NCI-H1694 (cell line): ENCODE measurements at places on chromosomes 6 and 20.

DNA sequence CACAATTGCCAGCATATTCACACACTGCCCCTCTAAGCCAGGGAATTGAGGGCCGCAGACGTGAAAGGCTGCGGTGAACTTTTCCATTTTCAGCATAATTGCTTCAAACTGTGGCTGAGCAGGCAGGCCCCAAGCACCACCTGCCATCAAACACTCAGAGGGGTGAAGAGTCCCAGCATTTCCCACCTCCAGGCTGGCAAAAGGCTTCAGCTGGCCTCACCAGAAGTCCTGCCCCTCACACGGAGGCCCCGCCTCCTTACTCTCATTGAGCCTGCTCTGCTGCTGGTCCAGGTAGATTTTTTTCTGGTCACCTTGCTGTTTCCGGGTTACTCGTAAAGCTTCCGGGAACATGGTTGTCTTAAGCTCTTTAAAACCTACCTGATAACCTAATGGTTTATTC lies 52.0 kb upstream of the PRELID3B start:
- DNase-seq: no peak

DNA sequence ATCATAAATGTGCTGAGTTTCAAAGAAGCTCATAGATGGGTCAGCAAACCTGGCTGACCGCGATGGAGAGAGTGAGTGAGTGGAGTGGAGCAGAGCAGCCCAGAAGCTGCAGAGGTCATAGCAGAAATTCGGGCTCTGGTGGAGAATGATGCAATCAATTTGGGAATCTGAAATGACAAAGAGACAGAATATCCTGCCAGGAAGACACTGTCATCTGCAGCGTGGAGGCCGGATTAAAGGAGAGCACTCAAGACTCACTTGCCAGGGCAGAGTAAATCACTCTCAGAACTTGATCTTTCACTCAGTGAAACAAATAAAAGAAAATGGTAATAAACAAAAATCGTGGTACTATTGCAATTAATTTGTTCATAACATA lies 109.6 kb upstream of the RREB1 start:
- DNase-seq: no peak

GRCh38 chr20:47350181-47350550 lies 6.3 kb downstream of the ZMYND8 start:
- no peak for DNase-seq

DNA sequence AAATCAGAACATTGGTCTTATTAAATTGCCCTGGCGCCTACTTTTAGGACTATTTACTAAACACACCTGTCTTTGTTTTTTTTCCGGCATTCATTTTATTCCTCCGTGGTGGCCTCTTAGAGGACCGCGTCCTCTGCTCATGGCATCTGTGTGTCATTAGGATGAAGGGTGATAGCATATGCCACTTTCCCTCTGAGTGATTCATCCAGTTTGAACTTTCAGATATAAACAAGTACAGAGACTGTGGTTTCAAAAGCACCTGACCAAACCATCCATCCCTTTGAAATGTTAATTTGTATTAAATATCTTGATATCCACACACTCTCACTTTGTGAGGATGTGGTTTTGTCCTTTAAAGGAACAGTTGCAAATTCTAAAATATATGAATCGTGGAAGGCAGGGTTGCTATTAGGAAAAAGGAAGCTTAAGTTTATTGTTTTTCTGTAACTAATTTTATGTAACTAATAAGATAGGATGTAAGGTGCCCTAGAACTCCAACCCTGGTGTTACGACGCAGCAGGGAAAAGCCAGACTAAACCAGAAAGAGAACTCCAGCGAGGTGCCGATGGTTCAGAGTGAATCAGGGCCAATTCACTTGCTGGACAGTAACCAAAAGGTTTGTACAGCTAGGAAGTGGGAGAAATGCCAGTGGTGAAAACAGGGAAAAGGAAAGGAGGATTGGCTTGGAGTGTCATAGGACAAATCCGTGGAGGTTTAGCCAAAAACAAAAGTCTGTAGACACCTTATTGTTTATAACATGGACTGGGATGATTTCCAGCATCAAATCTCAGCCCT lies 98.7 kb downstream of the SHLD1 start:
- DNase-seq: peak; percentile 47

DNA sequence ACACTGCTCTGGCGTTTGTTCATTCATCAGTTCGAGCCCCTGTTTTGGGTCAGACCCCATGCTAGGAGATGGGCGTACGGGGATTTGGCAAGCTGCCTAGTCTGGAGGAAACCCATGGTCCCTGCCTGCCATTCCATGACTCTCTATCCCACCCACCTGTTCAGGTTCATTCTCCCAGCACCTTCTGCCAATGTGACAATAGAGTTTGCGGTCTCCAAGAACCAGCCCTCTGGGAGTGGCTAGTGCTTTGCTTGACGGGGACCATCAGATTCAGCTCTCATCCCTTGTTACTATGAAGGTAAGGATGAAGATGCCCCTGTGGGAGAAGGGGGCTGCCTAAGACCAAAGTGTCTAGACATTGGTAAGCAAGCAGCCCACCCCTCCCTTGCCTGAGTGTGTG lies 345.0 kb downstream of the PTPRT start:
- no peak for DNase-seq

DNA sequence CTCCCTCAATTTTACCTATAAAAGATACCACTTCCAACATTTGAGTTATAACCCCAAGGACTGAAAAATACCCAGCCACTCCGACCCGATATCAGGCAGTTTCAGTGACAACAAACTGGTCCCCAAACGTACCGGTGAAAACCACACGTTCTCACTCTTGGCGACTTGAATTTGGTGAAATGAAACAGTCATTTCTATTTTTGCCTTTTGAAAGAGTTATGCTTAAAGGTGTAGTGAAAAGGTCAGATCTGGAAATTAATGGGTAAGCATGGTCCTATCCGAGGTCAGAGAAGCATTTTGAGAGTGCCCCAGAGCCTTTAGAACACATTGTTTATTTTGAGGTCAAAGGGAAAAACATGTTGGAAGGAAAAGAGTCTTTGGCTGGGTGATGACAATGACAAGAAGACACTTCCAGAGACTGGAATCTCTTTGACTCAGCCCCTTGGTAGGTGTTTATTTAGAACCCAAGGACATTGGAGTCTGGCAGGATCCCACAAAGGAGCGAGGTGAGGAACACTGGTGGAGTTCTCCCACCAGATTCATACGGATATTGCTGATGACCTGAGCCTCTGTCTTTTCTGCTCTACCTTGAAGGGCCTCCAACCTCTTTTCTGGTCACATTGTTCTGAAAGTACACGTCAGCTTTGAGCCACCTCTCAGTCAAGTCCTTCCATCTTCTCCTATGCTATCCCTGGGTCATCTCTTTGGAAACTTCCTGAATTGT lies 235.0 kb downstream of the GMPR start:
- DNase-seq: no peak

DNA sequence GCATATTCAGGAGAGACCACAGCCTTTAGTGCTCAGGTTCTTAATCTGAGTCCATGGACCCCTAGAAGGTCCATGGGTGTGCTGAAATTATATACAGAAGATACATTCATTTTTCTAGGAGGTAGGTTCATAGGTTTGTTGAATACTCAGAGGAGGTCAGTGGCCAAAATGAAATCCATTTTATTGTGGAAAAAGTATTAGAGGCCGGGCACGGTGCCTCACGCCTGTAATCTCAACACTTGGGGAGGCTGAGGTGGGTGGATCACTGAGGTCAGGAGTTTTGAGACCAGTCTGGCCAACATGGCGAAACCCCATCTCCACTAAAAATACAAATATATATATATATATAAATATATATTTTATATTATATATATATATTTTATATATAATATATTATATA lies 9.0 kb upstream of the UST start:
- DNase-seq: no peak

DNA sequence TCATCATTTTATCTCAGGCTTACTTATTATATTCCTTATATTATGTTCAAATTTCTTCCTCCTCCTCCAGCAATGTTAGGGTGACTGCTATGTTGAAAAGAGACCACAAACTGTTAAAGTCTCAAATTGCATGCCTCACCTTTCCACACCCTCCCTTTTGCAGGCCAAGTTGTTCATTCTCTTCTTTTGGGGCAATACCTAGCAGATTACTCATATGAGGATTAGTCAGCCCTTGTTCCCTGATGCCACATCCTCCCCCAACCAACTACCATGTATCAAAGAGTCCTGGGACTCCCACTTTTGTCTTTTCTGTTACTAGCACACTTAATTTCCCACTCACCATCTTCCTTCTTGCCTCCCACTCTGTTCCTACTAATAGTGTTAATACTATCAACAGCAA lies 434.7 kb downstream of the BCKDHB start:
- DNase-seq: no peak

- DNase-seq: no peak
Measured at GRCh38 chr6:123176706-123177105, 180.7 kb downstream of the CLVS2 start.

DNA sequence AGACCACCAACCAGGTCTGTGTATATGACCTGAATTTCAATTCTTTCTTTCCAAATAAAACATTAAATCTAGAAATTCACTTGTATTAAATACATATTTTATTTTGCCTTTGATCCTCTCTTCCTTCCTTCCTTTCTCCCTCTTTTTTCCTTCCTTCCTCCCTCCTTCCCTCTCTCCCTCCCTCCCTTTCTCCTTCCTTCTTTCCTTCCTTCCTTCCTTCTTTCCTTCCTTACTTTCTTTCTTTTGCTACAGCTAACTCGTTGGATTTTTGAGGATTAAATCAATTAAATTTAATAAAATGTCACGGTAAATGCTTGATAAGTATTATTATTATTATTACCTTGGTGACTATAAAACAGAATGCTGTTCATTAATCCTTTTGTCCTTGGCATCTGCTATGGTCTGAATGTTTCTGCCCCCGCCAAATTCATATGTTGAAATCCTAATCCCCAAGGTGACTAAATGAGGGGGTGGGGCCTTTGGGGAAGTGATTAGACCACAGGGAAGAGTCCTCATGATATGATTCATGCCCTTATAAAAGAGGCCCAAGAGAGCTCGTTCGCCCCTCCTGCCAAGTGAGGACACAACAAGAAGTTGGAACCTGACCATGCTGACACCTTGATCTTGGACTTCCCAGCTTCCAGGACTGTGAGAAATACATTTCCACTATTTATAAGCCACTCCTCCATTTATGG lies 67.6 kb upstream of the BTBD3 start:
- no peak for DNase-seq

- no peak for DNase-seq
Measured at GRCh38 chr6:106475284-106475683, 114.8 kb downstream of the CRYBG1 start.

GRCh38 chr6:147060636-147061035 lies 143.6 kb upstream of the STXBP5 start:
- DNase-seq: no peak

GRCh38 chr6:136362421-136363356 lies 73.0 kb upstream of the BCLAF1 start:
- DNase-seq: no peak

DNA sequence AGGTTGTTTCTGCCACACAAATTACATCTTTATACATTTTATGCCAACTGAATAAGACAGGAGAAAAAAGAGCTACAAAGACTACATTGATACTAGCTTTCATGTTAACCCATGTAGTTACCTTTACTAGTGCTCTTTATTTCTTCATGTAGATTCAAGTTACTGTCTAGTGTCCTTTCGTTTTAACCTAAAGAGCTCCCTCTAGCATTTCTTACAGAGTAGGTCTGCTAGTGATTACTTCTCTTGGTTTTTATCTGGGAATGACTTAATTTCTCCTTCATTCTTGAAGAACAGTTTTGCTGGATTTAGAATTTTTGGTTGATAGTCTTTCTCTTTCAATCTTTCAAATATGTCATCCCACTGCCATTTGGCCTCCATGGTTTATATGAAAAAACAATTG lies 21.2 kb upstream of the NOP56 start:
- DNase-seq: no peak

DNA sequence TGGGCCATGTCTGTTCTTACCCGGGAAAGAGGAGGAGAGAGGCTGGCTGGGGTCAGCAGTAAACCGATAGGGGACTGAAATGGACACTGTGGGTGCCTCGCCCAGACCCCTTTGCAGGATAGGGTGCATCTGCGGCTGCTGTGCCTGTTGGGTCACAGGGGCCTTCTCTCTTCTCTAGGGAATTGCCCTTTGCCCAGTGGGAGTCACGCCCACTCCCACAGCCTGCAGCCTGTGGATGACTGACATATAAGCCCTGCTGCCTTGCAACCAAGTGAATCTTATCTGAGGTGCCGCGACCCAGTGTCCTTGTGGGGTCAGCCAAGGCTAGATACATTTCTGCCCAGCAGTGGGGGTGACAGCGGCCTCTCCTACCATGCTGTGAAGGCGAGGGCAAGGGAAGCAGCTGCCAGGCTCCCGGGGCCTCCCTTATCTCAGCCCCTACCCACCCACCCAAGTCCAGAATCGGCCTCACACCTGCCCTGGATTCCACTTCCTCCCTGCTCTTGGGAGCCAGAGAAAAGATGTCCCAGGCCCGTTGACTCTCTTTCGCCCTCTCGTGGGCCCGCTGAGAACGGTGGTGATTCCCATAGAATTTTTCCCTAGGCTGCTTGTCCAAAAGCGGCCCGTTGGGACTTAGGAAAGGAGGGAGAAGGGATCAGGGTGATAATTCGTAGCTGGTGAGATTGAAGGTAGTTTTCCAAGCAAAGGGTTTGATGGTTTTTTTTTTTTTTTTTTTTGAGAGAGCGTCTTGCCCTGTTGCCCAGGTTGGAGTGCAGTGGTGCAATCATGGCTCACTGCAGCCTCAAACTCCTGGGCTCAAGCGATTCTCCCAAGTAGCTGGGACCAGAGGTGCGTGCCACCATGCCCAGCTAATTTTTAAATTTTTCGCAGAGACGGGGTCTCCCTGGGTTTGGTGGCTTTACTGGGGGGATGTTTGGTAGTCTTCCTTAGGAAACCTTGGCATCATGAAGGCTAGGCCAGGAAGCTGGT lies 76.4 kb upstream of the RNF24 start:
- peak; percentile 26 for DNase-seq

- DNase-seq: no peak
Measured at GRCh38 chr6:153465050-153465449, 334.0 kb upstream of the RGS17 start.

- no peak for DNase-seq
Measured at GRCh38 chr20:2520617-2521016, 11.9 kb upstream of the ZNF343 start.

DNA sequence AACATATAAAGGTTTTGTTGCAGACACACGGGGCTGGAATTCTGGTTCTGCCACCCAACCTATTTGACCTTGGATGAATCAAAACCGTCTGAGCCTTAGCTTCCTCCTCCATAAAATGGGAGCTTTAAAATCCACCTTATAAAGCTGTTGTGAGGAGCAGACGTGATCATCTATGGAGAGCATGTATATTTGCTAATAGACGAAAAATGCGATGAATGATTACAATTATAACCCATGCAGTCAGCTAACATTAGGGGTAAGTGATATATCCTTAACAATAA lies 586 bp upstream of the NUP153 start:
- DNase-seq: no peak
